ENCODE measurements at places on chromosomes 4 and X. TPM values are rescaled to one million over a fixed set of nuclear protein-coding genes. Genes with fewer than 3 reads are reported as not detected.

DNA sequence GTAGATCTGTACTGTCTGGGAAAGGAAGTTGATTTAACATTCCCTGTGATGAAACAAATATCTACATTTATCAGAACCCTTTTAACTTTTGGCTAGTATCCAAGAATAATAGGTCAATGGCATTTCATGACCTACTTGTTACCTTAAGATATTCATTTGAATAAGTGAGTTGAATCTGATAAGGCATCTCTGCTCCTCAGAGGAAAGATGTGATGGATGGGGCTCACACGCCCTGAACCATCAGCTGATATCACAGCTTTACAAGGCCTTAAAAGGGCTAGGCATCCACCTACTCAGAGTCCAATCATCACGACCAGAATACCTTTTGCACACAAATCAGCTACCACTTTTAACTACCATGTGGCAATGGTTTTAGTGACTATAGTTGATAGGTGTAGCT, 90.2 kb upstream of the PDLIM3 start:
- no peak for DNase-seq

Gene SPANXA2
- total RNA-seq, result not detected

Gene EDNRA
- 4.6 TPM for total RNA-seq

DNA sequence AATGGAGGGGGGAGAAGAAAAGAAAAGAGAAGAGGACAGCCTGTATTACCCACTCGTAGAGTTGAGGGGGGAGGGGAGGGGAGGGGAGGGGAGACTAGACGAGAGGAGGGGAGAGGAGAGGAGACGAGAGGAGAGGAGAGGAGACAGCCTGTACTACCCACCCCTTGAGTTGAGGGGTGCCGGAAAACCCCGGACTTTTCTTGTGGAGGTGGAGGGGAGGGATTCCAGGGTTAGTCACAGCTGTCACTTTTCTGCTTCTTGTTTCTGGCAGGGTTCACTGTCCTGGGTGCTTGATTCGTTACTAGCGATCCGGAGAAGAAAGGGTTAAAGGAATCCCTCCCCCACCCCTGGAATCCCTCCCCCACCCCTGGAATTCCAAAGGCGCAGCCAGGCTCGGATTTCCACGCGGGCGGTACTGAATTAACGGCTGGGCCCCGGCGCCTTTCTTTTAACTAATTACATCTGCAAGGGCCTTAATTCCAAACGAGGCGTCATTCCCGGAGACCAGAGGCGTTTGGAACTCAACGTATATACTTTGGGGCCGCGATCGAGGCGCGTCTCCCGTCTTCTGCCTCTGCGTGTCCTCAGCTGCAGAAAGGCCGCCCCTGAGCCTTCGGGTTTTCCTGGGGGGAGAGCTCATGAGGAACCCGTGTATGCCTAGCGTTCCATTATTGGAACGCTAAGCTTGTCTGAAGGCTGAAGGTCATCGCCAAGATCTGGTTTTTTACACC, 20.1 kb upstream of the CSF2RA start:
- DNase-seq, result no peak

DNA sequence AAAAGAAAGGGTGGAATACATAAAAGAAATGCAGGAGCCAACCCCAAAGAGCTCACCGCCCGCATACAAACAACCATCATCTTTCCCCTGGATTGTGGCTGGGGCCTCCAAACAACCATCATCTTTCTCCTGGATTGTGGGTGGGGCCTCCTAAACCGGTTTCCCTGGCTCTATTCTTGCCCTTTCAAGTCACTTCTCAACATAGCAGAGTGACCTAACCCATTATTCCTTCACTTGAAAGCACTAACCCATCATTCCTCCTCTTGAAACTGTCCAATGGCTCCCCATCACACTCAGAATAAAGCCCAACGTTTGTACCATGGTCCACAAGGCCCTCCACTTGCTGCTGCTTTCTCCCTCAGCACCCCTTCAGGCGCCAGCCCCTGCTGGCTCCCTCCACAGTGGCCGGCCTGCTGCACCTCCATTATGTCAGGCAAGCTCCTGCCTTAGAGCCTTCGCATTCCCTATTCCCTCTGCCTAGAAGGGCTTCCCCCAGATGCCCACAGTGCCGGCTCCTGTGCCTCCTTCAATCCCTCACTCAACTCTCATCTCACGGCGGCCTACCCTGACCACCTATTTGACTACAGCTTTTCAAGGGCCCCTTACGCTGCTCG, 24.1 kb downstream of the SMIM43 start:
- no peak for DNase-seq

Gene GPR34
- 0.85 TPM for total RNA-seq

DNA sequence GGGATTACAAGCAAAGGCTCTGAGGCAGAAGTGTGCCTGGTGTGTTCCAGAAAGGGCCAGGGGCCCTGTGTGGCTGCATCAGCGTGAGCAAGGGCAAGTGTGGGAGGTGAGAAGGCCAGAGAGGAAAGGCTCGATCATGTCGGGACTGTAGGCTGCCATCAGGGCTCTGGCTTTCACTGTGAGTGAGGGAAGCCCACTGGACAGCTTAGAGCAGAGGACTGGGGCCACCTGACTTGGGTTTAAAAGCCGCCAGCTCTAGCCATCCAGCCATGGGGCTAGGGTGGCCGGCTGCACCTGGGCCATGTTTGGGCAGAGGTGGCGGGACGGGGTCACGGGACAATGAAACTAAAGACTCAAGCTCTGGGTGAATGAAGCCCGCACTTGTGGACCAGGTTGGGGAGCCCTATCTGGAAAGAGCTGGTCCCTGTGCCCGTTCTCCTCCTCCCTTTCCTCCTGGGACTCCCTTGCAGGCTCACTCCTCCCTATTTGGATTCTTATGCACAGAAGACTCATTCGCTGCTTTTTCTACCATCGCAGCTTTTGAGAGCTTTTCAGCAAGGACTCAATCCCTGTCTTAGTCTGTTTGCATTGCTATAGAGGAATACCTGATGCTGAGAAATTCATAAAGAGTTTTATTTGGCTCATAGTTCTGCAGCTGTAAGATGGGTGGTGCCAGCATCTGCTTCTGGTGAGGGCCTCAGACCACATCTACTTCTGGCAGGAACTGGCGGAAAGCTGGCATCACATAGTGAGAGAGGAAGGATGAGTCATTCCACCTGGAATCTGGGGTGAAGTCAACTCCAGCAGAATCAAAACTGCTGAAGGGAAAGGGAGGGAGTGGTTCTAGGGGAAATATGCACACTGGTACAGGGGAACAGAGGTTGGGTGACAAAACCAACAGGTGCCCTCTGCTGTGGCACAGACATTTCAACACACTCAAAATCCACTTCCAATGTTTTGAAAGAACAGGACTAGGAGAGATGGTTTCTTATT, 15.3 kb downstream of the CTAG1B start:
- DNase-seq, result no peak

GRCh38 chr4:7330811-7331681, 103.7 kb downstream of the PSAPL1 start:
- DNase-seq, result no peak

GRCh38 chr4:170106900-170107299, 17.1 kb upstream of the AADAT start:
- DNase-seq, result no peak

- DNase-seq, result peak; percentile 29
These were observed 4.6 kb downstream of the TXK start for GRCh38 chr4:48129307-48130014.

Gene RBM46
- not detected for total RNA-seq

GRCh38 chrX:9560219-9560618, 95.4 kb downstream of the TBL1X start:
- no peak for DNase-seq

DNA sequence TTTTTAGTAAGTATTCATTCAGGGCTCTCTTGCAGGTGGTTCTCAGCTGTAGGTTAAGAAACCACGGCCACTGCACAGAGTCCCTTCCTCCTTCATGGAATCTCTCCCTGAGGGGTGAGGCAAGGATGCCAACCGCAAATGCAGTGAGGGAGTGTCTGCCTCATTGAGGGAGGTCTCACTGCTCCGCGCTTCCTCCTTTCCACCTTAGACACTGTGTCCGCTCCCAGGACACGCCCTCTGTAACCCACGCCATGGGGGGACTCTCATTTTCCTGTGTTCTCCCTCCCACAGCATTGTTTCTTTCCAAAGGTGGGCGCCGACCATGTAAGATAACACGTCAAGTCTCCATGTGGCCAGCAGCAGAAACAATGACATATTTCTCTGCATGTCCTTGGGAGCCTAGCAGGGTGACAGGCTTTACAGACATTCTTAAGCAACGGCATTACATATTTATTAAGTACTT, 63.2 kb downstream of the SEPSECS start:
- DNase-seq, result no peak

Gene GRIA3
- total RNA-seq, result 0.32 TPM

- DNase-seq, result no peak
These were observed 65.6 kb downstream of the SYNPO2 start for GRCh38 chr4:118954246-118954645.

GRCh38 chrX:16258882-16259281, 91.6 kb downstream of the MAGEB17 start:
- no peak for DNase-seq

DNA sequence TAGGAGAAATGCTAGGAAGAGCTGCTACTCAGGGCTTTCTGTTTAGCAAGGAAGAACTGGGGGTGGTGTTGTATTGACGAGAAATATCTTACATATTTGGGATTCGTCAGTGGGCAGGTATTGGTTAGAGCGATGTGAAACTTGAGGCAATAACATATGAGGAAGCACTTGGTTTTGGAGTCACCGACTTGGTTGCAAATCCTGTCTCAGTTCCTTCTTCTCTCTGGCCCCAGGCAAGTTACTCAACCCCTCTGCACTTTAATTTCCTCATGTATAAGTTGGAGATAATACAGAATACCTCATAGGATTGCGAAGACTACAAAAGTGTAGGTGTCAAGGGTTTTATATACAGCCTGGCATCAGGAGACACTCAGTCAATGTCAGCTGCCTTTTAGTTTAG, 34.1 kb downstream of the GPAT3 start:
- DNase-seq, result no peak

GRCh38 chr4:152099555-152099954, 338.7 kb upstream of the GATB start:
- DNase-seq, result no peak

DNA sequence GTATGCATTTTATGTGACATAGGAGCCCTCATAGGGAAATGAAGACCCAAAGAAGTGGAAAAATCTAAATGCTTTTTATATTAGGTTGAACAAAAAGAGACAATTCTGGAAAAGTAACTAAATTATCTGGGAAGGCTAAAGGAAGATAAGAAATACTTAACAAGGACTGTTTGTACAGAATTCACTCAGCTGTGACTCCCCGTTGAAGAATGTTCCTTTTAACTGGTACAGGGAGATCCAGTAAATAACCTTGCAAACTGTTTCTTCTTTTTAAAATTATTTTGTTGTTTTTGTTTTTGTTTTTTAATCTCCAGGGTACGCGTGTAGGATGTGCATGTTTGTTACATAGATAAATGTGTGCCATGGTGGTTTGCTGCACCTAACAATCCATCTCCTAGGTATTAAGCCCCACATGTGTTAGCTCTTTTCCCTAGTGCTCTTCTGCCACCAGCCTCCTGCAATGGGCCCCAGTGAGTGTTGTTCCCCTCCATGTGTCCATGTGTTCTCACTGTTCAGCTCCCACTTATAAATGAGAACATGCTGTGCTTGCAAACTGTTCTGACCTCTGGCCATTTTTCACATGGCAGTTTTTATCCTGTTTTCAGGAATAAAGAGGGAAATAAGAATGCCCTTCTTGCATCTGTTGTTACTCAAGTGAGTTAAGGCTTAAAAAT, 81.7 kb downstream of the PWWP3B start:
- DNase-seq, result no peak

GRCh38 chr4:72312032-72312650, 256.9 kb downstream of the ADAMTS3 start:
- peak; percentile 19 for DNase-seq

Gene PPP2R2C
- 0.39 TPM for total RNA-seq

GRCh38 chr4:153296040-153296823, 48.3 kb upstream of the MND1 start:
- DNase-seq, result no peak

- no peak for DNase-seq
These were observed 95.0 kb downstream of the ARX start for GRCh38 chrX:24920769-24921168.

Gene CCNA2
- 0.38 TPM for total RNA-seq

Gene SMPX
- not detected for total RNA-seq

DNA sequence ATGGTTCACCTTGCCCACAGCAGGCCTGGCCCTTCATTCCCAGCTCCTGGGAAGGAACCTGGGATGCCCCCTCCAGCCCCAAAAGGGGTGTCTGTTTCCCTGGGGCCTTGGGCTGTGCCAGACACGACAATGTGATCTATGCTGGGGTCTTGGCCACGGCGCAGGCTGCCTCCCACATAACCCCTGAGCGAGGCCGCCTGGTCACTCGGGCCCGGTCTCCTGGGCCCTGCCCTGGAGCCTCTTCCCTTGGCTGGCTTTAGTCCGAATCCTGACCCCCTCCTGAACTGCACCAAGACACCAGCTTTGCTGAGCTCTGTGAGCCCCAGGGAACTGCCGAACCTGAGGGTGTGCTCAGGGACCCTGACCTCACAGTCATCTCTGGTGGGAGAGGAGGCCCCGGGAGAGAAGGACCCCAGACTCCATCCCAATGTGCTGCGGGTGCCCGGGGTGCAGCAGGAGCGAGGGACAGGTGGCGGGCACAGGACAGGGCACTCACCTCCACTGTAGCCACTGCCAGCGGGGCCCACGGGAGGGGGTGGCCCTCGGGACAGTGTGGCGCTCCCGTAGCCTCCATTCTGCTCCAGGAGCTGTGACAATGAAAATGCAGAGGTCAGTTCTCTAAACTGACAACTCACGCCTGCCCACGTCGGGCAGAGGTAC, 42.0 kb downstream of the GAK start:
- DNase-seq, result no peak
